EL (cell line): ENCODE measurements at places on chromosomes 4 and X.

GRCh38 chr4:155539746-155540145 lies 126.9 kb upstream of the GUCY1A1 start:
- DNase-seq = no peak

- no peak for DNase-seq
Observed at GRCh38 chr4:108620933-108621905, 843 bp downstream of the RPL34 start.

GRCh38 chr4:56990109-56990905 lies 11.6 kb downstream of the POLR2B start:
- DNase-seq = peak; percentile 53

DNA sequence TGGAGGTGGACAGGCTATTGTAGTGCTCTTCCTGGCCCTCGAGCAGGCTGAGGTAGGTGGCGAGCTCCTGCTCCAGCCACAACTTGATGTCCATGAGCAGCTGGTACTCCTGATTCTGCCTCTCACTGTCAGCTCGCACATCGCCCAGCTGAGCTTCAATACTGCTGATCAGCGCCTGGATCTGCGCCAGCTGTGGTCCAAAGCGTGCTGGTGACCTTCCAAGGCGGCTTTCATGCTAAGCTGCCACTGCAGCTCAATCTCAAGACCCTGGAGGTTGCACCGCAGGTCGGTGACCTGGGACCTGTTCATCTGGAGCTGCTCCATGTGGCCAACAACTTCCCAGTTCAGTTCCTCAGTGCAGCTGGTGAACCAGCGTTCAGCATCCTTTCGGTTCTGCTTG lies 31.2 kb downstream of the LRIT3 start:
- DNase-seq = no peak

- DNase-seq = peak; percentile 3
Observed at GRCh38 chr4:133102043-133102442, 47.1 kb upstream of the PCDH10 start.

DNA sequence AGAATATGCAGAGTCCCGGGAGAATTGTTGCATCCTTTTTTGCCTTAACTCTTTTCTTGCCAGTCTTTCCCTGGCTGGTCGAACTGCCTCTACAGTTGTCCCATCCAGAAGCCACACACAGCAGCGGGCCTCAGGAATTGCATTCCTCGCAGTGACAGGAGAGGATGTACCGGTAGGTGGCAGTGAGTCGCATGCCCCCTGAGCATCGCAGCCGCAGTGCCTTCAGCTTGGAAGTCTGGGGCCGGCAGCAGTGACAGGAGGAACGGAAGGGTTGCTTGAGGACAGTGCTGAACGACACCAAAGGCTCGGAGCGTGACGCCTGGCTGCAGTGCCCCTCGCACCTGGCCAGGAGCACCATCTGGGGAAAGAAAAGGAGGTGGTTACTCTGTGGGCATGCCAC lies 23.5 kb downstream of the NDP start:
- DNase-seq = no peak

GRCh38 chr4:77921701-77922100 lies 59.1 kb downstream of the MRPL1 start:
- peak; percentile 91 for DNase-seq

GRCh38 chr4:140529434-140529833 lies 5.5 kb downstream of the ELMOD2 start:
- no peak for DNase-seq

- no peak for DNase-seq
Observed at GRCh38 chr4:108385076-108385475, 216.3 kb upstream of the LEF1 start.

DNA sequence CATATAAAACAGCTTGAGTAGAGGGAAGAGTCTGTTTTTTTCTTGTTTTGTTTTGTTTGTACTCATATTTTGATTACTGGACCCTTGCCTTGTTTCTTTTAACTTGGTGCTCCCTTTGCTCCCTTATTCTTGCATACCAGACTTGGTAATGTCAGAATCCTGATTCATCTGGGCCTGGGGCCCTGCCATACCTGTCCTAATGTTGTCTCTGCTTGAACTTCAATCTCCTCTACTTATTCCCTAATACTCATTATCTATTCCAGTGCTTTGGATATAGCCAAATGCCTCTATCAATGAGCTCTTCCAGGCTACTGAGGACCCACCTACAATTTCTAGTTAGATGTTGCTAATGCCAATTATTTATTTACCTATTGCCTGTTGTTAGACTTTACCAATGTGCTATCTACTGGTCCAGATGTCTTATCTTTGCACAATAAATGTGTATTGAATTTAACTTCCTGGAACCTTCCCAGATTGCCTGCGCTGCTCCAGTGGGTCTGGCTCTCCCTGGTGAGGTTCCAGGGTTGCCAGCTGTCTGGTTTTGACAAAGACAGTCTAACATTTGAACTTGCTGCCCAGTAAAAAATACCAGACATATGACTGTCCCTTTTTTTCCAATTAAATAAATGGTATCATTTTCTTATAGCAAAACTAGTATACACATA lies 64.4 kb upstream of the ACSL4 start:
- peak; percentile 3 for DNase-seq

- no peak for DNase-seq
Observed at GRCh38 chrX:40875476-40875875, 140.1 kb upstream of the MED14 start.

- DNase-seq = no peak
Observed at GRCh38 chr4:8231551-8232049, 32.5 kb downstream of the SH3TC1 start.

DNA sequence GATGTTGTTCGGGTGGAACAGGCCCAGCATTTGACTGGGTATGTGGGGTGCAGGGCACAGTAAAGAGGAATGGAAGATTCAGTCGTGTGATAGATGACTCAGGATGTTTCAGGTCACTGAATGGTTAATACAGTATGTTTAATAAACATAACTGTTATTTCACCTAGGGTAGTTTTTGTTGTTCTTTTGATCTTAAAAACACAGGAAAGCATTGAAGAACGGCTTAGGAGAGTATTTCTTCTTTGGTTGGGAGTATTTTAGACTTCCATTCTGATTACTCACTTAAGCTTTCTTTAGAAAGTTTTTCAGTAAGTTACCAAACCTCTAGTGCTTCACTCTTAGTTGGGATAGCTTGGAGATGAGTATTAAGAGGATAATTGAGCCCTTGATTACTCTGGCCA lies 62.3 kb downstream of the STAG2 start:
- DNase-seq = peak; percentile 21

GRCh38 chr4:26368685-26369084 lies 47.9 kb downstream of the RBPJ start:
- DNase-seq = peak; percentile 20

DNA sequence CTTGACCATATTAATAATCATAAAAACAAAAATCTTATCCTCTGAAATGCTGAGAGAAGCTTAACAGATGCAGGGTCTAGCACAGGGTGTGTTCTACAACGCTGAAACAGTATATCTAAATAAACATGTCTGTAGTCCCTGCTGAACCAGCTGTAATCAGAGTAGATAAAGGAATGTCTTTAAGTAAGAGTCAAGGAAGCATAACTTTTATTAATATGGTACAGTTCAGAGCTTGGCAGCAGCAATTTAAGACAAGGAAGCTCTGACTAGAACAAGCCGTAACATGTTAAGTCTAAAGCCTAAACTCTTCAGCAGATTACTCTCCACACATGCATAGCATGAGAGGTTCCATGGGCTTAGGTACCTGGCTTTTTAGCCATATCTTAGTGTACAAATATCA lies 36.1 kb downstream of the NFKB1 start:
- no peak for DNase-seq

- DNase-seq = no peak
Observed at GRCh38 chr4:19520939-19521520, 730.7 kb upstream of the SLIT2 start.

- DNase-seq = no peak
Observed at GRCh38 chr4:140243278-140243753, 89.3 kb upstream of the MAML3 start.
